ENCODE measurements at places on chromosomes 2 and 18.

DNA sequence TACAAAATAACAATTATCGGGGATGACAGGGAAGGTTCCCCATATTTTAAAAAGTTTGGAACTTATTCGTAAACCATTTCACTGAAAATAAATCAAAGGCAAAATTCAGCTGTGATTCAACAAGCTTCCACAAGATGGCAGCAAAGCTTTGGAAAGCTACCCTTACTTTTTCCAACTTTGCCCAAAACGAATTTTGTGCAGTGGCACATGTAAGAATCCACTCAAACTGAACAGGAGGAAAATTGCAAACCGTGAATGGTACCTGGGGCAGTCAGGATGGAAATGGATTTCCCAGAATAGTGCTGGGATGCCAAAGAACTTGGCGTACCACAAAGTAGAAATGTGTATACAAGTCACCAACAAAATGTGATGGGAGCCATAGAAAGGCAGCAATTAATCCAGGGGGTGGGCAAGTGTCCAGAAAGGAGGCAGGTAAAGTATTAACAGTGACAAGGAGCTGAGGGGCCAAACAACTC lies 10.7 kb downstream of the RPL31 start:
- no peak for DNase-seq

DNA sequence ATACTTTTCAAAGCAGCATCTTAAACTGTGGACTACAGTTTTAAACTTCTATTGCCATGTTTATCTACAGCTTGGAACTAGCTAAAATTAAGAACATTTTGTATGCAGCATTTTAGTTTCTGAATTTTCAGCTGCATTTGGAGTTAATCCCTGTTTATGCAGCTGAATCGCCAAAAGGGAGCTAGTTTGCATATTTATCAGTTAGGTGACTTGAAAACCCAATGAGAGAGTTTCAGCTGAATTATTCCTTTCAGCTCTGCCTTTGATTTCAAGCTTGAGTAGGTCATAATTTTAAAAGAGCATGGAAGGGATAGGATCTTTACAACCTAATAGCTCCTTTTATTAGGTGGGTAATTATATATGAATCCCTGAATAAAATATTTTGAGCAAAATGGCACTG lies 692.6 kb downstream of the MBD2 start:
- DNase-seq = no peak

DNA sequence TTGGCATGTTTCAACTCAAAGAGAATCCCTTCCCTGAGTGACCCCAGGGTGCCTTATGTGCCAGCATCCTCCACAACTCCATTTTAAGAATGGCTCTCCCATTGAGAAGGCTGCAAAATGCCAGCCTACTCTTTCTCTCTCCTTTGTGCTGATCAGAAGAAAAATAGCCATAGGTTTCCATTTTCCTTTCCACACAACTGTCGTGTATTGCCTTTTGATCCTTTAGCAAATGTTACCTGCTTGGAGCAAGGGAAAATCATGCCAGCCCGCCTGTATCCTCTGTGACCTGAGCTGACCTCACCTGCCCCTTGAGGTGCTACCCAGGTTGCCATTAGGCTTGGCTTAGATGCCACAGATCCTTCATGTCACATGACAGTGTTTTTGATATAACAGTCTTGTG lies 38.8 kb downstream of the DPYSL5 start:
- no peak for DNase-seq

DNA sequence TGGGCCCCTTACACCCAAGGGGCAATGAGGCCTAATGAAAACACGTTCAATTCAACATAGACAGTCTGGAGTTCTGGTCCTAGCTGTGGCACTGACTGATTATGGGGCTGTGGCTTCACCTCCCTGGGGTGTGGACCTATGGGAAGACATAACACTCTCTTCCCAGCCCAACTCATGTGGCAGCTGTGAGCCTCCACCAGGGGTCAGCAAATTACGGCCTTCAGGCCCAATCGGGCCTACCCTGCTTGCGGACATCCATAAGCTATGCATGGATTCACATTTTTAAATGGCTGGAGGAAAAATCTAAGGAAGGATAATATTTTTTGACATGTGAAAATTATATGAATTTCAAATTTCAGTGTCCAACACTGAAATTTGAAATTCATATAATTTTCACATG lies 101.3 kb downstream of the LOXHD1 start:
- peak; percentile 43 for DNase-seq

DNA sequence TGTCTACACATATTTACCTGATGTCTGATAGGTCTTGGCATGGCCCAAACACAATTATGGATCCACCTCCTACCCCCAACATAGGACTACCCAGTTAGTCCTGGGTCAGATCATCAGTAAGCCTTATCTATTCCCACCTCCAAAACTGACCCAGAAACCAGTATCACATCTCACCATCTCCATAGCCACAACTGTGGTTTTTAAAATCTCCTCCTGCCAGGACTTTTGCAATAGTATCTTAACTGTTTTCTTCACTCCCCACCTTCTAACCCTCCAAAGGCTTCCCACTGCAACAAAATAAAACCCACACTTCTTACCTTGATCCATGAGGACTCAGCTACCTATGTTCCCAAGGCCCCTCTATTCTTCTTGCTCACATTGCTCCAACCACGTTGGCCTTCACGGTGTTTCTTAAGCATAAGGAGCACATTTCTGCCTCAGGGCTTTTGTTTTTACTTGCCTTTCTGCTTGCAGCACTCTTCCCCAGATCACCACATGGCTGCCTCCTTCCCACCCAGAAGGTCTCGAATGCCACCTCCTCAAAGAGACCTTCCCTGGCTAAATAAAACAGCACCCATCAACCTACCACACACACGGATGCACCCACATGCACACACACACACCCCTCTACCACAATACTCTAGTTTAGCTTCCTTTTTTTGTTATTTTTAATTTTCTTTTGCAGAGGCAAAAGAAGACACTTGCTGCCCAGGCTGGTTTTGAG lies 125.9 kb upstream of the SLC1A4 start:
- DNase-seq = no peak

Measured in posterior cingulate gyrus (tissue), 11 donors.